ENCODE measurements at places on chromosomes 3 and 15. TPM values are rescaled to one million over a fixed set of nuclear protein-coding genes. Genes with fewer than 3 reads are reported as not detected.

DNA sequence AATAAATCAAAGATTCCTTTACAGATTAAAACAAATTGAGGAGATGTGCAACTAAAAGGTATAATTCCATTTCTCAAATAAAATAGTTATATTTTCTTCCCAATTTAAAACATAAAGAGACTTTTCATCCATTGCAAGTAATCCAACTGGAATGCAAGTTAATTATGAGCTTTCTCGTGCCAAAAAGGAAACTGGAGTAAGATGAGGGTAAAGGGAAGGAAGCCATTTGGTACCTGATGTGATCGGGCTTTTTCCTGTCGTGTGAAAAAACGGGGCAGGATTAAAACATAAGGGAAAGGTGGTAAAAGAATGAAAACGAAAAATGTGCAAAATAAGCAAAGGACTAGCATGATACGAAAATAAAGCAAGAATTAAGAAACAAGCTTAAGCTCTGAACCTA lies 41.8 kb upstream of the XXYLT1 start:
- no peak for DNase-seq

- no peak for DNase-seq
Measured at GRCh38 chr3:114615523-114616085, 321.8 kb downstream of the TIGIT start.

DNA sequence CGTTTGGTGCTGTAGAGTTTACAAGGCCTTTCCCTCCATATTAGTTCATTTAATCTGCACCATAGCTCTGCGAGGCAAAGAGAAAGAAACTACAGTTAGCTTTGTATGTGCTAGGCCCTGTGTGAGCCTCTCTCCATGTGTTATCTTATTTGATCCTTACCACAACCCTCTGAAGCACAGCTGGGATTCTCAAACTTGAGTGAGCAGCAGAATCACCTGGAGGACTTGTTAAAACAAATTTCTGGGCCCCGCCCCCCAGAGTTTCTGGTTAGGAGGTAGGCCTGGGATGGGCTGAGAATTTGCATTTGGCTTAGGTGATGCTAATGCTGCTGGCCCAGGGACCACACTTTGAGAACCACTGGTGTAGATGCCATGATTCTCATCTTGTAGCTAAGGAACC lies 12.3 kb downstream of the CA12 start:
- no peak for DNase-seq

DNA sequence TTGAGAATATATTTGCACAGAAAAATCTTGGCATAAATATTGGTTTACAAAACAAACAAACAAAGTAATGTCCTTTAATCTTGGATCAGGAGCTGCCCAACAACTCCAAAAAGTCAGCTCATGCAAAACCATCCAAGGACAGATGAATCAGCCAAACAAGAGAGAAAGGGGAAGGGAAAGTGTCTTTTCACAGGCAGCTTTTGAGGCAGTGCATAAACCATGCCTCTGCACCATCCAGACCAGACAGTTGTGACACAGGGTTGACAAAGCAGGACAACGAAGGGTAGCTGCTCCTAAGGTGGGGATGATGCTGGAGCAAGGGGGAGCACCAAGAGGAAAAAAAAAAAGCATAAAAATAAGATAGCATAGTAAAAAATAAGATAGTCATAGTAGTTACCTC lies 8.7 kb downstream of the CD86 start:
- DNase-seq, result no peak

GRCh38 chr3:73427048-73427706 lies 197.6 kb downstream of the PDZRN3 start:
- DNase-seq, result no peak

GRCh38 chr3:184884359-184885017 lies 72.5 kb downstream of the VPS8 start:
- no peak for DNase-seq

GRCh38 chr3:13700362-13700761 lies 151.4 kb downstream of the FBLN2 start:
- no peak for DNase-seq

DNA sequence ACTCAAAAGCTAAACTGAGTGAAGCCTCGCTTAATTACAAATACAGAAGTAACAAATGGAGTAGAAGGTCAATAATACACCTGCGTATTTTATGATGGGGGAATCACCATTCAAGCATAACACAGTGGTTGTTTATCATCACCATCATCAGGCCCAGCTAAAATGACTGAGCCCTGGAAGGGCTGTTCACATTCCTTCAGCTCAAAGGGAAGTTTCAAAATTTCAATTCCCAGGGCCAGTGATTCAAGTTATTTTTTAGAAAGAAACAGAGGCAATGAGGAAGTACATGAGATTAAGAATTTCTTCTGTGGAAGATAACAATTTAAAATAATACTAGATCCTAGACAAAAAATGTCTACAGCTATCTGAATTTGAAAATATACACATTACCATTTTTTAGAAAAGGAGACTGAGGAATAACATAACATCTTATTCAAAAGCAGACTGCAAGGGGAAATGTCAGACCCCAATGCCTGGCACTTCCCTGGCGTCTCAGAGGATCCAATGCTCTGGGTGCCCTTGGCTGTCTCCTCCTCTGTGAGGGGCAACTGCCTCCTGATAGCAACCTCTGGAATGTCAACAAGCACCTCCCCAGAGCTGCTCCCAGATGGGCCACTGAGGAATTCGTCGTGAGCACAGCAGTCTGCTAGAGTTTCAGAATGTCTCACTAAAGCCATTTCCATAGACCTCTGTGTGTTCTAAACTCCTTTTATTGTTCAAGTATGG lies 22.8 kb downstream of the EHD4 start:
- no peak for DNase-seq

GRCh38 chr15:68640791-68641331 lies 62.1 kb downstream of the CORO2B start:
- no peak for DNase-seq

DNA sequence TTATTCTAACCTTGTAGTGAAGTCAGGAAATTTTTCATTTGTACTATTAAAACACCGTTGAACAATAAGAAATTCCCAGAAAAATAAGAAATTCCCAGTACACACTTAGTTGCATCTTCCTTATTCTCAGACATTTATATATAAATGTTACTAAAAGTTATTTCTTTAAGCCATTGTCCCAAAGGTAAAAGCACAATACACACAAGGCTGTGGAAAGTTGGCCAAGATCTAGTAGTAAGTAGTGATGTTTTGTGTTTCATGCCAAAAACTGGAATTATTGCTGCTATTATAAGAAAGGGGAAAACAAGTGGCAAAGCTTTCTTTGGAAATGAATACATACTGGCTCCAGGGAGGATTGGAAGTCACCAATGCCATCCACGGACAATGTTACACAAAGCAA lies 802.5 kb upstream of the DPPA4 start:
- no peak for DNase-seq

DNA sequence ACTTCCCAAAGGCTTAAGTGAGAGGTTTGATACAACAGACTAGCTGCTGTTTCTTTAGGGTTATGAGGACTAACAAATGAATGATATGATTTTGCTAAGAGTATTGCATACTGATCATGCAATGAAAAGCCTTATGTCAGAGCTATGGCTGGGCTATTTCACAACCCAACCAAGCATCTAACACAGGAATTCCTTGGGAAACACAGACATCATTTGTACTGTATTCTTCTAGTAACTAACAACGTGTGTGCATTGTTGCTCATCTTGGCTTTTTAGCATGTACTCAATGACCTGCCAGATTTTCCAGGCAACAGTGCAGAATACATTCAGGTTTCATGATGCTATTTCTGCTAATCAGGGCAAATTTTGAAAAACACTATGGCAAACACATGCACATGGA lies 19.3 kb downstream of the PDZRN3 start:
- DNase-seq, result no peak

- DNase-seq, result no peak
Measured at GRCh38 chr3:113673593-113673992, 22.8 kb downstream of the USF3 start.

DNA sequence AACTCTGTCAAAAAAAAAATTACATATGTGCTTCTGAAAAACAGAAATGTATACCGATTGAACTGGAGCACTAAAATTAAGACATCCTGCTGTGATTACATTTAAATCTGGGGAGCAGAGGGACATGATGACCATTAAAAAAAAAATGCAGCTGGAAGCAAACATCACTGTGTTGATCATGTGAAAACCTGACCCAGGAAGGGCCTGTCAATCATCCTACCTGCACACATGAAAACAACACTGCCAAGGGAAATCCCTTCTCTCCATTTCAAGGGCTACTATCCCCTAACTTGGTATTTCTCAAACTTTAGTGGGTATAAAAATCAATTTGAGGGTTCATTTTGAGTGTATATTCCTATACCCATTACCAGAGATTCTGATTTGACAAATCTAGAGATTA lies 719.9 kb upstream of the CBLB start:
- no peak for DNase-seq

DNA sequence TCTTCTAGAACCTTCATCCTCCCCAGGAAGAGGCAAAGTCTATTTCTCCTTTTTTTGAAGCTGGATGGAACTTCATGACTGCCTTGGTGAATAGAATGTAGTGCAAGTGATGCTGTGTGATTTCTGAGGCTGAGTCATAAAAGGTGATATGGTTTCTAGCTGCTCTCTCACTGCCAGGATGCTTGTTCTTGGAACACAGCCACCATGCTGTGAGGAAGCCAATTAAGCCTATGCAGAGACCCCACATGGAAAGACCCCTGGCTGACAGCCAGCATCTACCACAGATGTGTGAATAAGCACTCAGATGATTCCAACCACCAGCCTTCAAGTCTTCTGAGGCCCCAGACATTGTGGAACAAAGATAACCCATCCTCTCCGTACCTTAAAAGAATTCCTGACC lies 57.0 kb downstream of the ISL2 start:
- no peak for DNase-seq

DNA sequence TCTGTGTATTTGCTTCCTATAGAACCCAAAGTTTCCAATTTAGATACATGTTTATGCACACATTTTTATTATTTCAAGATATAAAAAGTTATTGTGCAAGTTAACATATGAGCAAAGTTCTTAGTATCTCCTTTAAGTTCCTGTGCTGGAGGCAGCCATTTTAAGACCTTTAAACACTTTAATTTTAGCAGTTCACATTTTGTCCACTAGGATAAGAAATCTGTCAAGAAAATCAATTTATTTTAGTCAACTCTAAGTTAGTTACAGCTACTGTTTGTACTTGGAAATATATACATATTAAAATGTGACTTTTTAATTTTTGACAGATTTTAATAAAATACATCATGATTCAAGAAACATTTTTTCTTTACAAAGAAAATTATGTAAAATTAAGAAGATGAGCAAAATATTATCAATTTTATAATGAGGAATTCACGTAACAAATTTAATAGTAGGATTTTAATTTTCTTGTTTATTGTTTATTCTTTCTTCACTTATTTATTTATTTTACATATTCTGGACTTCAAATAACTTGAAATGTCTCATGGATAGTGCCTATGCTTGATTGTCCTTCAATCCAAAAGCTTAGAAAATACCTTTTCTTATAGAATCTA lies 402.6 kb upstream of the GBE1 start:
- no peak for DNase-seq

DNA sequence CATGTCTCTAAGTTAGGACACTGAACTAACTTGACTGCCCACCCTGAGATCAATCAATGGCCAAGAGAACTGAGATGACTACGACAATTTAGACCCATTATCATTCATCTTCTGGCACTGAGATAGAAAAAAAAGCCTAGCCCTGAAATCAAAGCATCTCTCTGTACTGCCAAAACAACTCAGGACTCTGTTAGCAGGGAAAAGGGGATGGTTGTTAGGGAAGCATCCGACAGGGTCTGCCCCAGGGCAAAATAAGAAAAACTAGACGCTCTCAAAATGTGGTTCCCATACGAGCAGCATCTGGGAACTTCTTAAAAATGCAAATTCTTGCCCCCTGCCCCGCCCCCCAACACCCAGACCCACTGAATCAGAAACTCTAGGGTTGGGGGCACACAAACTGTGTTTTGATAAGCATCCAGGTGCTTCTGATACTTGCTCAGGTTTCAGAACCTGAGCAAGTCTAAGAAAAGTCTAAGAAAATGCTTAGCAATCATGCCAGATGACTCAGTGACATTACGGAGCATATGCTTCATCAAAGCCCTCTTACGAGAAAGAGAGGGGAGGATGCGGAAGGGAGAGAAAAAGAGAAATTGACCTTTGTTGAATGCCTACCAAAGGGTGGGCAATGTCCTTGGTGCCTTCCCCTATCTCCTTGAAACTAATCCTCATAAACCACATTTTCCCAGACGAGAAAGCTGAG lies 172.8 kb upstream of the HES1 start:
- DNase-seq, result no peak

- DNase-seq, result no peak
Measured at GRCh38 chr3:28726840-28727239, 378.2 kb upstream of the AZI2 start.

- no peak for DNase-seq
Measured at GRCh38 chr3:187167777-187168176, 28.5 kb upstream of the RPL39L start.

DNA sequence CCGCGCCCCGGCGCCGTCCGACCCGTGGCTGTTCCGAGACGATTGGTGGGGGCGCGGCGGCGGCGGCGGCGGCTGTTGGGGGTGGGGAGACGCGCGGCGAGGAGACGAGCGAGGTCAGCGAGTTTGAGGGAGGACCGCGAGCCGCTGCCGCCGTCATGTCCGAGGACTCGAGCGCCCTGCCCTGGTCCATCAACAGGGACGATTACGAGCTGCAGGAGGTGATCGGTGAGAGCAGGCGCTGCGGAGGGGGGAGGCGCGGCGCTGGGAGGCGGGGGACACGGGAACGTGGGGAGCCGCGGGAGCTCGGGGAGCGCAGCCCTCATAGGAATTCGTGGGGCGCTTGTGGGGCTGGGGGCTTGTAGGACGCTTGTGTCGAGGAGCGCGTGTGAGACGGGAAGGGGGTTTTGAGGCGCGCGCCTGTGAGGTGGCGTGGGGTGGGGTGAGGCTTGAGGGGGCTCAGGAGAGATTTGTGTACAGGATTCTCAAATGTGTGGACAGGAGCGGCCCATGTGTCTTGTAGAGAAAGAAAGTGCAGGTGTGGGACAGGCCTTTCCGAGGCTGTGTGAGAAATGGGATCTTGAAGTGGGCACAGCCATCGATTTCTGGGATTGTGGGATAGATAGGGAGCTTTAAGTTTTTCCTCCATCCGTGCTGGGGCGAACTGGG lies 518 bp downstream of the OXSR1 start:
- DNase-seq, result no peak

DNA sequence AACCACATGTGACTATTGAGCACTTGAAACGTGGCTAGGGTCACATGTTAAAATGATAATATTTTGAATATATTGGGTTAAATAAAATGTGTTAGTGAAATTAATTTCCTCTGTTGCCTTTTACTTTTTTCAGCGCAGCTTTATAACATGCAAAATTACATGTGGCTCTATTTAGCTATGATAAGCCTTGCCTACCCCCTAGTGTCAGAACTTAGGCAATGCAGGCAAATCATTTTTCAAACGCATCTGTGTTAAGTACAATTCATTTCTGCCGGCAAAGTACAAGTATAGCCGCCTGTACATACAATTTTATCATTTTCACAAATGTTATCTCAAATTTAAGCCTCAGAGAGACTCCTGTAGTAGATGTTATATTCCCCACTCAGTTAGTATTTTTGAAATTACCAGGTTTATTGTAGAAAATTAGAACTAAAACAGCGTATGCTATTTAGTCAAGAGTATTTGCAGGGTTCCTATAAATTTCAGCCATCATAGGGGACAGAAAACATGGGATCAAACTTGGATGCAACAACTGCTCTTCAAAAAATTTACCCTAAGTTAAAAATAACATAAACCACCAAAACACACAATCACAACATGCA lies 56.1 kb downstream of the TAFA4 start:
- no peak for DNase-seq

ITIH1 gene
- total RNA-seq, result not detected

KBTBD12 gene
- 0.07 TPM for total RNA-seq

SLC4A7 gene
- total RNA-seq, result 46.3 TPM

CCDC33 gene
- total RNA-seq, result 4.2 TPM

TRAK1 gene
- total RNA-seq, result 50.3 TPM
